Activated T-helper 1 cell treated with anti-CD3 and anti-CD28 coated beads, Interleukin-2, amount 50 U/mL, for 16 hours (primary cell): ENCODE measurements at places on chromosomes 3 and 15.

DNA sequence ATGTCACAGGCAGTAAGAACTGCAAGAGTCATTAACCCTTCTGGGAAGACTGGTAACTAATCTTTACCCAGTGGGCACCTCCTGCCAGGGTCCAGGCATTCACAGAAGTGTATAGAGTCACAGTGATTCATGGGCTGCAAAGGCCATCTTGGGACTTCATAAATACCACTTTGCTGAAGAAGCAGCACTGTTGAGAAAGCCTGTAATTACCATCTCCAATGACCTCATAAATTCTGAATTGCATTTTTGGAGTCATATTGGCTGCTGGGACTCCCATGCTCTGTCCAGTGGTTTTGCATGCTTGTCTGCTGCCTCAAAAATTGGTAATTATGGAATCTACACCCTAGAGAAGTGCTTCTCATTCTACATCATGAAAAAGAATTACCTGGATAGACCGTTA is 837.2 kb downstream of the NTRK3 start:
- no peak for DNase-seq

DNA sequence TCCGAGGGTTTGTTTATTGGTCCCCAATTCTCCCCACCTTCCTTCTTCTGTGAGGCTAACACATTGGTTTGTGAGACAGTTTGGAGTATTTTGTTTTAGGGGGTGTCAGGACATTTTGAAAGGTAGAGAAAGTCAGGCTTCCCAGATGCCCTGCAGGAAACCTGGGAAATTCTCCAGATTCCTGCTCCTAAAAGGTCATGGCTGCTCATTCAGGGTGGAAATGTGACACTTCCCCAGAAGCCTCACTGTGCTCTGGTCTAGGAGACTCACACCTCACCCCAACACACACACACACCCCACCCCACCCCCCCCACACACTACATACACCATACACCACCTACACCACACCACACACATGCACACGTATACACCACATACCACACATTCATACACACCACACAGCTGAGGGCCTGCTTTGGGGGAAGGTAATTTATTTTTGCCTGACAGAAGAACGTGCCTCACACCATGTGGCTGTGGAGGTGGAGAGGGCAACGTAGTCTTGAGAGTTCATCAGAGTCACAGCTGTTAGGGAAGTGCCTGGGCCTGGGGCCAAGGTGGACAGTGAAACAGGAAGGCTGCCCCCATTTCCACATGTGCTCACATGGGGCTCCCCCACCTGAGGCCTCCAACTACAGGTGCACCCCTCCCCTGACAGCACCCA is 40.4 kb upstream of the LIMD1 start:
- no peak for DNase-seq

DNA sequence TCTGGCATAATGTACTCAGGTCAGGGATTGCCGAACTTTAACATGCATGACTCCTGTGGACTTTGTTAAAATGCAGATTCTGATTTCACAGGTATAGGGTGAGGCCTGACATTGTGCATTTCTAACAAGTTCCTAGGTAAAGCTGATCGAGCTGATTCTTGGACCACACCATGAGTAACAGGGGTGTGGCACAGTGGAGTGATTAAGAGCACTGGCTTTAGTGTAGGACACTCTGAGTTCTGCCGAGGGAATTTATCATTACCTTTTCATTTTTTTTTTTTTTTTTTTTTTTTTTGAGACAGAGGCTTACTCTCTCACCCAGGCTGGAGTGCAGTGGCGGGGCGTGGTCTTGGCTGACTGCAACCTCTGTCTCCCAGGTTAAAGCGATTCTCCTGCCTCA is 169.3 kb downstream of the ADAMTS9 start:
- DNase-seq, result no peak

- no peak for DNase-seq
Observed at GRCh38 chr3:11546657-11547302, 96.9 kb downstream of the VGLL4 start.

GRCh38 chr15:70101459-70102113 is 3.9 kb upstream of the TLE3 start:
- DNase-seq, result no peak

- DNase-seq, result no peak
Observed at GRCh38 chr3:98730338-98730737, 32.8 kb upstream of the ST3GAL6 start.

- no peak for DNase-seq
Observed at GRCh38 chr3:130835483-130835882, 58.4 kb upstream of the ATP2C1 start.

DNA sequence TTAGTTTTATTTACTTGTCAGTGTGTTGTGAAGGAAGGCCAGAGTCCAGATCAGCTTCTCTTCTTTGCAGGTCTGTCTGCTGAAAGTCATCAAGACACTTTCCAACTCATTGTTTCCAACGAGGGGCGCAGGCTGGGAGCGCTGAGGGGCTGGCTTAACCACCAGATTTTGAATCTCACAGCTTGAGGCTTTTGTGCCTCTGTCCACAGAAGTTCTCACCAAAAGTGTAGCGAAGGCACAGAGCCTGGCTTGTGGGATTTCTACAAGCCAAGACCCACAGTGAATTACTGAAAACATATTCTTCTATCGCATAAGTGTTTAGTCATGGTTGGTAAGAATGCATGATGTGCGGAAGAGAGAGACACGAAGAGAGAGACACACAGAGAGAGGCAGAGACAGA is 35.2 kb downstream of the BHLHE40 start:
- no peak for DNase-seq

GRCh38 chr3:124202754-124203153 is 210.8 kb upstream of the ROPN1 start:
- DNase-seq, result no peak

- DNase-seq, result no peak
Observed at GRCh38 chr15:79863886-79864285, 32.9 kb downstream of the MTHFS start.

- DNase-seq, result no peak
Observed at GRCh38 chr3:172203522-172204258, 164.3 kb downstream of the FNDC3B start.

DNA sequence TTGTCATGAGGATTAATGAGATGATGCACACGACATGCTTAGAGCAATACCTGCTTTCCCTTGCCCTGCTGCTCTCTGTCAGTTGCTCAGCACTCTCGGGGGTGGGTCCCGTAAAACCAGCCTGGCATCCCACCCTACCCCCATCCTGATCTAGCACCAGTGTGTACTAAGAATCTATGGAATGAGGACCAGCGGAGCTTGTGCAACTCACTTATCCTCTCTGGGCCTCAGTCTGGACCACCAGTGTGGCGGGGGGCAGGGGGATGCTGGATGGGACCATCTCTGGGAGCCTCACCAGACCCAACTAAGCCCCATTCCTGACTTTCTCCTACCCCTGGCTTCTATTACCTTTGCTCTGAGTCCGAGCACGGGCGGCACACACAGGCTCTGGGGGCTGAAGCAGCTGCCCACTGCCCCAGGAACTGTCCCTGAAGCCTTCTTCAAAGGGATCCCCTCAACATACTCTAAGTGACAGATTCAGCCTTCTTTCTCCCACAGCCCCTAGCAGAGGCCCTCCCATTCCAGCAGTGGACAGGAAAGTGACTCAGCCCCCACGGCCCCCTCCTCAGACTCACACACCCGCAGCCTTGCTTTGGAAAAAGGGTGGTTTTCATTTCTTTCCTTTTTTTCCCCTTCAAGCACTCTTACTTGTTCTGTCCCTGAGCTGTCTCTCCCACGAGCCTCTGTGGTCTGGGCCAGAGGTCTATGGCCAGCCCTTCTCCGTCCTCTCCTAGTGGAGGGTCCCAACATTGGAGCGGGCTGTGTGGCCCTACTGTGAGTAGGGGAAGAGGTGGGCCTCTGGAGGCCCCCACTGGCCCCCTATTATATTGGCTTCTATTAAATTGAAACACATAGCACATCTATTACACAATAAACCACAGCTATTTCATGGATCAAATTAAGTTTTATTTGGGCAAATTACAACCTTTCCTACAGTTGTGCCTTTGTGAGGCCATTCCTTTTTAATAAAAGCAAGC is 100.3 kb downstream of the SMAD6 start:
- DNase-seq, result no peak

DNA sequence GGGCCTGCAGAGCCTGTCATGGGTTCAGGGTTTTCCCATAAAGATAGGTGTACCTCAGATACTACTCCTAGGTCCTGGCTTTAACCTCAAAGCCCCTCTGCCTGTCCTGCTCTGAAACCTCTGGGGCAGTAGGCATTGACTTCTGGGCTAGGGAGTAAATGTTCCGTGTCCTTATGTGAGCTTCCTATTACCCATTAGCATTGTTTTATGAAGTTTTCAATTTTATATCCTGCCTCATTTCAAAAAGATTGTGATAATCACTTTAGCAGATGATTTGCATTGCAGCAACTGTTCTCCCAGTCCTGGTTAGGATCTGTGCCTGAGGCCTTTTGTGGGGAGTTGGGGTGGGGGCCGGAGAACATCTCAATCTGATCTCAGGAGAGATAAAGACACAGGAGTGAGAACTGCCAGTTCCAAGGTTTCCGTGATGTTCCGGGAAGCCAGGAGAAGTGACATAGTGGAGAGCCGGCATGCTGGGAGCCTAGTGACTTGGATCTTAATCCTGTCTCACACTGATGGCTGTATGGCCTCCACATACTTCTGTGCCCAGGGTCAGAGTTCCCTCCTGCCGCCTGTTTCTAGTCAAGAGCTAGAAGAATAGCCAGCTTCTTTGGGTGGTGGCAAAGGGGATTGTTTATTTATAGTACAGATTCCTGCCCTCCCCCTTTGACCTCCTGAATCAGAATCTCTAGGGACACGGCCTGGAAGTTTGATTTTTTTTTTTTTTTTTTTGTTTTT is 10.6 kb downstream of the TPM1 start:
- DNase-seq, result no peak

DNA sequence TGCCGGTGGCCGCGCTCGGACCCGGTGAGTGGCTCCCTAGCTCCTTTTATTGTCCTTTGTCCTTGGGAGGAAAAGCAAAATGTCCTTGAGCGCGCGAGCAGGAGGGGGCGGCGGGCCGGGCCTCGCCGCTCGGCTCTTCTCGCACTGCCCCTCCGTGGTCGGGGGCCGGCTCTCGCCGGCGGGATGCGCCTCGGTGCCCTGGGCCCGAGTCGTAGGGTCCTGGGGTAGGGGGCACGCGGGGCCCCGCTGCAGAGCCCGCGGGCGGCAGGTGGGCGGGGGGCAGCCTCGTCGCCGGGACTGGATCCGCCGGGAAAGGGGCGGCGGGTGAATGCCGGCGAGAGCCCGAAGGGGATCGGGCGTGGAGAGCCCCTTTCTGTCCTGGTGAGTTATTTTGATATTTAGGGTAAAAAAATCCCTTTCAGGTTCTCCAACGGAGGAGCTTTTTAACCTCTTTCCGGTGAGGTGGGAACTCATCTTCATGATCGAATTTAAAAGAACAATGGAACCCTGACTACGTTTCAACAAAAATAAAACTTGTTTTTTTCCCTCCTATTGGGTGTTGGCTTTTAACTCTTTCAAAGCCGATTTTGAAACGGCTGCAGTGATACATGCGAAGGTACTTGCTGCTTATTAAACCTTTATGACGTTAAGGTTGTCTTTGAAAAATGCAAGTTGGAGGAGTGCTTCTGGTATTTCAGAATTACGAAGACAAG is 16.8 kb upstream of the CHD2 start:
- DNase-seq, result no peak

DNA sequence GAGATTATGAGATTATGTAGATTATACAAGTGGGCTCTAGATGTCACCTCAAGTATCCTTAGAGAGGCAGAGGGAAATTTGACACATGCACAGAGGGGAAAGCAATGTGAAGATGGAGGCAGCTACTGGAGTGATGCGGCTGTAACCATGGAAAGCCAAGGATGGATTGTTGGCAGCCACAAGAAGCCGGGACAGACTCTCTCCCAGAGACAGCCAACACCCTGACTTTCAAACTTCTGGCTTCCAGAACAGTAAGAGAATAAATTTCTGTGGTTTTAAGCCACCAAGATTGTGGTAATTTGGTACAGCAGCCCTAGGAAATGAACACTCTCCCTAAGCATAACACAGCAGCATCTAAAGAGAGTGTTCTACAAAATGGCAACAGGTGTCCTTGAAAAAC is 34.4 kb upstream of the PRICKLE2 start:
- no peak for DNase-seq

DNA sequence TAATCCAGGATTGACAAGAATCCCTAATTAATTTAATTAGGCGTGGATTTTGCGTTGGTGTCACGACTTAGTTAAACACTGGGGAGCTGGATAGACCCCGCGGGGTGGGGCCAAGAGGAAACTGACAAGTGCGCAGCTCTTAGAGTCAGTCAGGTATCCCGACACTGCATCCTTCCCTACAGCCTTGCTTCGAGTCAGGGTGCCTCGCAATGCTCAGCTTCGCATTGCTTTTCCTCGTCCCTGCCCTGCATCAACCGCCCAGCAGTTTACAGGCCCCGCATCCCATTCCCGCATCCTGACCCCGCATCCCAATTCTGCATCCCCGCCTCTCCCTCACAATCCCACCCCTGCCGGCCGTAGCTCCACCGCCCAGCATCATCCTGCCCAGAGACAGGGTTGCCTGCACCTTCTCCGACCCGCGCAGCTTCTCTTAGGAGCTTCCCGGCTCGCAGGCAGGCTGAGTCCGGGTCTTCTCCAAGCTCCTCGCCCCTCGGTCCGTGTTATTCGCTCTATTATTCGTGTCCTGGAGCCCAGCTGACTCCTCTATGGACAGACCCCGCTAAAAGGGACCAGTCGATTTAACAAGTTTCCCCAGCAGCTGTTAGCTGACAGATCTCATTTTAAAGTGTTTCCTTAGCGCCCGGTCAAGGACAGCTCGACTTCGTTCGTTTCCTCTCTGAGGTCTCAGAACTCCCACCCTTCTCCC is 699 bp upstream of the SHOX2 start:
- no peak for DNase-seq

DNA sequence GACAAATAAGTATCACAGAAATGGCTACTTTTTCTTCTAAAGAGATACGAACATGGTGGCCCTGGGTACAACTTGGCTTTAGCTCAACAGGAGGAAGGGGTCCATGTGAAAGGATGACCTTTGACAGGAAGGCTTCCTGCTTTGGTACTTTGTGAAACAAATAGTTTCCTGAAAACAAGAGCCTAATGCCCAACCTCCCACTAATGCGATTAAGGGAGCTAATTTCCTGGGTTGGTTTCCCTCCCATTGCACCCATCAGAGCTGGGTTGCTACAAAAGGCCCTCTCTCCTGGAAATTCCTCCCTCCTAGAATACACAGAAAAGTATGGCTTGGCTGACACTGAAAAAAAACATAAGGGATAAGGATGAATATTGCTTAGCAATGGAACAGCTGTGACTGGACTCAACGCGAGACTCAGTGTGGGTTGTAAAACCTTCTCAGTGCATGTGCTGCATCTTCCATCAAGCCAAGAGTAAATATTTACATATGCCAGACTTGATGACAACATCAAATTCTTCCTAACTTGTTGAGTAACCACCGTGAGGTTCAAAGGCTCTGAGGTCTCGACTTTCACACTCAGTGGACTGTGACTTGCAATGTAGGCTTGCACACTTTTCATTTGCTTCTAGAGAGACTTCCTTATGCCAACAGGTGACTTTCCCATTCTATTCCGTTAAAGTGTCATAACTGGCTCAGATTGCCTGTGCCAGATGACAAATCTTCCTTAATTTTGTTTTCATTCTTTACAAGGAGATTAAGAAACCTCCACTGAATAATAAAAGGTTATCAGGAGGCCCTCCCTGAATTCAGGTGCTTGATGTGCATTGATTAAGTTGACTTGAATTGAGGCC is 60.1 kb downstream of the ADAMTS9 start:
- no peak for DNase-seq
